ENCODE measurements at places on chromosomes 11 and 22.
A peak's percentile ranks its signal among the peaks of the same experiment; 100 is the strongest.

- DNase-seq = no peak
Observed at GRCh38 chr22:41458161-41458728, 10.2 kb downstream of the PHF5A start.

DNA sequence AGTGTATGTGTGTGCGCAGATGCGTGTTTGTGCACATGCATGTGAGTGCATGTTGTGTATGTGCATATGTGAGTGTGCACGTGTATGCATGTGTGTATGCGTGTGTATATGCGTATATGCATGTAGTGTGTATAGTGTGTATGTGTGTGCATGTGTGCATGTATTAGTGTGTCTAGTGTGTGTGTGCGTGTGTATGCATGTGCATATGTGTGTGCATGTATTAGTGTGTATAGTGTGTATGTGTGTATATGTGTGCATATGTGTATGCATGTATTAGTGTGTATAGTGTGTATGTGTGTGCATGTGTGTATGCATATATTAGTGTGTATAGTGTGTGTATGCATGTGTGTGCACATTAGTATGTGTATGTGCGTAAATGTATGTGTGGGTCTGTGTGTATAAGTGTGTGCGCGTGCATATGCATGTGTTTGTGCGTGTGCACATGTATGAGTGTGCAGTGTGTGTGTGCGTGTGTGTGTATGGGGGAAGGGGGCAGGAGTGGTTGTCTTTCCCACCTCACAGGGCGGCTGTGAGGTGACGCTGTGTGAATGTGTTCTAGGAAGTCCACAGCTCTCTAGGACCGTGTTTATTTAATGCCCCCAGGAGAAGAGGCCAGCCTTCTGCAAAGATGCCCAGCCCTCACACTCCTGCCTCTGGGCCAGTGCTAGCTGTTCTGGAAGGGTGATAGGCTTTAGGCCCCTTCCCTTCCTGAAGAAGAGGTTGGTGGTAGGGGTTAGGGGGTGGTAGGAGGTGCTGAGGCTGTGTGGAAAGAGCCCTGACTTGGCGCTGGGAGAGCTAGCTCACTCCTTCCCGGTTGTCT lies 114.6 kb downstream of the CEP164 start:
- no peak for DNase-seq

GRCh38 chr22:47116426-47117341 lies 354.2 kb downstream of the TBC1D22A start:
- DNase-seq = no peak

DNA sequence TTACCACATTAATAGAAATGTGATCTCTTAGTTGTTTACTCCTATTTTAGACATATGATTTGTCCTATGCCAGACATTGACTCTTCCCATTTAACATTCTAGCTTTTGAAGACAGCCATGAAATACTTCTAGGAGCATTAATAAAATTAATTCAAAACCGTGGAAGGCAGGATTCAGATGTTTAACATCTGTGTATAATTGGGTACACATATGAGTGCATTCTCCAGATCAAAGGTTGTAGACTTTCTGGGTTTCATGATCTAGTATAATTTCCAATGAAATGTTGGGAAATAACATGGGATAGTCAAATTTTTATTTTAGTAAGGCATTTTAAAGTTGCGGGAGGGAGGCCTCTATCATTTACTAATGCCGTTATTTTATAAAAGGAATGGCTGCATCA lies 35.2 kb upstream of the CCDC89 start:
- no peak for DNase-seq

GRCh38 chr11:126277780-126278179 lies 5.1 kb upstream of the TIRAP start:
- DNase-seq = no peak

- no peak for DNase-seq
Observed at GRCh38 chr11:119626871-119627270, 102.1 kb downstream of the NECTIN1 start.

DNA sequence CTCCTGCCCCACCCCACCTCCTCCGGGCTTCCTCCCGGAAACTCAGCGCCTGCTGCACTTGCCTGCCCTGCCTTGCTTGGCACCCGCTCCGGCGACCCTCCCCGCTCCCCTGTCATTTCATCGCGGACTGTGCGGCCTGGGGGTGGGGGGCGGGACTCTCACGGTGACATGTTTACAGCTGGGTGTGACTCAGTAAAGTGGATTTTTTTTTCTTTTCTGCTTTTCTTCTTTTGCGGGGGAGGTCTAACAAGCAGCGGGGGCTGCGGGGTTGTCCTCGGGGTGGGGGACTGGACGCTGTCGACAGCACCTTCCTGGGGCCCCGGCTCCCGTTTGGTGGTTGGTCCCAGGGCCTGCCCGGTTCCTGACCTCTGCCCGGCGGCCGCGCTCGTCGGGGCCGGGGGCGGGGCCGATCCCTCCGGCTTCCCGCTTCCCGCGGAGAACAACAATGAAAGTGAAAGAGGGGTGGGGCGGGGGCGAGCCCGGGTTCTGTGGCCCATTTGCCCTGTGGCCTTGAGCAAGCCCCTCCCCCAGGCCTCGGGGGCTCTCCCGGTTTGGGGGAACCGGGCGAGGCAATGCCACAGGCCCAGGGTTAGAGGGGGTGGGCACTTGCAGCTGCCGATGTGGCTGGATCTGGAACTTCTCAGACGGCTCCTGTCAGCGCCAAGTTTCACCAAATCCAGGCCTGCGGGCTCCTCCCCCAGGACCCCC lies 975 bp upstream of the MDK start:
- no peak for DNase-seq

GRCh38 chr11:58617976-58618557 lies 4.4 kb upstream of the CNTF start:
- no peak for DNase-seq

DNA sequence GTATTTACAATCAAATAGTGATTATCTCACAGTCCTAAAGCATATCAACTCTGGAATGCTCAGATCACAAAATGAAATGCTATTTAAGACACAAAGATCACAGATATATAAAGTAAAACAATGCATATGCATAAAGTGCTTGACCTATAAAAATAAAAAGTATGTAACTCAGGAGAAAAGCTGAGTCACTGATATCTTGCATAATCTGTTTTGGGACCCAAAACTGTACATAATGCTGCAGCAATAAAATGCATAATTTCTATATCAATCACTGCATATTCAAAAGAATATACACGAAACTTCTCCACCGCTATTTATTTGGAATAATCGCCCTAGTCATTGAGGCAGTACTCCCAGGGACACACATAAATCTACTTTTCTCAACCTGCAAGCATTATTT lies 34.9 kb upstream of the GRIA4 start:
- no peak for DNase-seq

DNA sequence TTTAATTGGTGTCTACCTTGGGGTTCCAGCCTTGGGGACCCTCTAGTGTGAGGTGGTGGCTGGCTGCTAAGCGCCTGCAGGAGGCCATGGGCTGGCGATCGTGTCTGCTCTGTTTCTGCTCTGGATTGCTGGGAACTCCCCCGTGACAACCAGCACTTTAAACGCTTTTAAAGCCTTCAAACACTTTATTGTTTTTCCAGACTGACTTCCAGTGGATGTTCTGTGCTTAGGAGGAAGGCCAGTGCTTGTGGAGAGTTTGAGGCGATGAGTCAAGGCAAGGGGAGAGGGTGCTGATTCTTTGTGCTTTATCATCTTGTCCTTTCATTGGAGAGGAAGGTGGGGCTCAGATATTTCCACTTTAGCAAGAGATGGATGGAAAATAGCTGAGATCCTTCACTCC lies 81.6 kb downstream of the FLI1 start:
- DNase-seq = no peak

DNA sequence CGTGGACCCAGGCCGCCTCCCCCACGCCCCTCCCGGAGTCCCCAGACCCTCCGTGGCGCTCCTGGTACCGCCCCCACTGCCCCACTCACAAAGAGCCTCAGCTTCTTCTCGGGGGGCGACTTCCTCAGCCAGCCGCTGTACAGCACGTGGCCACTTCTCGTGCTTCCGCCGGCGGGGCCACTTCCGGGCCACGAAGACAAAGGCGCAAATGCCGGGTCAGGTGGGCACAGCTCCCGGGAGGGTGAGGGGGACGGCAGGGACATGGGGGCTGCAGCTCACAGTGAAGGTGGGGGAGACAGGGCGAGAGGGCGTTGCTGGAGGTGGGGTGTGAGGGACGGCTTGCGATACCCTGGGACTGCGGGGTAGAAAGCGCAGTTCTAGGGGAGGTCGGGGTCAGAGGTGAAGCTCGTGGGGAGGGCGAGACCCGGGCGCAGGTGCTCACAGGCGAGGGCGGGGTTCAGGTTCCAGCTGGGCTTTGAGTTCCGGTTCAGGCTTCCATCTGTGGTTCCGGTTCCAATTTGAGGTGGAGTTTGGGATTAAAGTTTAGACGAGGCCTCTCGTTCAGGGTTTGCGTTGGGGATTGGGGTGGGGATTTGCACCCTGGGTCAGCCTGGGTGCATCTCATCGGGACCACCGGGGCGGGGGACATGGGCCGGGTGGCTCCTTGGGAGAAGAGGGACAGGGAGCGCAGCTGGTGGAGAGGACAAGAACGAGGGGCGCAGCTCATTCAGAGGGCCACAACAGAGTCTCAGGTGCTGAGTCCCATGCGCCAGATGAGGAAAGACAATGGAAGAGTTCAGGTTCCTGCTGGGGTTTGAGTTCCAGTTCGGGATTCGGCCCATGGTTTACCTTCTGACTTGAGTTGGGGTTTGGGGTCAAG lies at the start of gene GAB4:
TSS of gene GAB4 (minus strand) at position 371 of the 880 bp plus-strand sequence. CDS start at position 263, 108 bp downstream.
- DNase-seq = no peak

GRCh38 chr11:118438314-118438931 lies 2.1 kb downstream of the KMT2A start:
- DNase-seq = peak; percentile 71

- no peak for DNase-seq
Observed at GRCh38 chr22:48577014-48577690, 1250.5 kb downstream of the BRD1 start.

GRCh38 chr11:40285558-40285957 lies 1173.9 kb downstream of the LRRC4C start:
- no peak for DNase-seq

DNA sequence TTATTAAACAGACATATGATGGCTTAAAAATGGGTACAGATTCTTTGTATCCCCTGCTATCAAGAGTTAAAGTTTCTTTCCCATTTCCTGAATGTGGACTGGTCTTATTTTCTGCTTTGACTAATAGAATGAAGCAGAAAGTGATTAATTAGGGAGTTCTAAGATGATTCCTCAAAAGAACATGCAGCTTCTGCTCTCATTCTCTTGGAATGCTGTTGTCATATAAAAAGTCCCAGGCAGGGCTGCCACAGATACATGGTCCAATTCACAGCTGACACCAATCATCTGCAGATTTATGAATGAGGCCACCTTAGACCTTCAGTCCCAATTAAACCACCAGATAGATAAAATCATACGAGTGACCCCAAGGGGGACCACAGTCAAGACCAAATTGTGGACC lies 844.5 kb upstream of the RAG2 start:
- DNase-seq = peak; percentile 86

DNA sequence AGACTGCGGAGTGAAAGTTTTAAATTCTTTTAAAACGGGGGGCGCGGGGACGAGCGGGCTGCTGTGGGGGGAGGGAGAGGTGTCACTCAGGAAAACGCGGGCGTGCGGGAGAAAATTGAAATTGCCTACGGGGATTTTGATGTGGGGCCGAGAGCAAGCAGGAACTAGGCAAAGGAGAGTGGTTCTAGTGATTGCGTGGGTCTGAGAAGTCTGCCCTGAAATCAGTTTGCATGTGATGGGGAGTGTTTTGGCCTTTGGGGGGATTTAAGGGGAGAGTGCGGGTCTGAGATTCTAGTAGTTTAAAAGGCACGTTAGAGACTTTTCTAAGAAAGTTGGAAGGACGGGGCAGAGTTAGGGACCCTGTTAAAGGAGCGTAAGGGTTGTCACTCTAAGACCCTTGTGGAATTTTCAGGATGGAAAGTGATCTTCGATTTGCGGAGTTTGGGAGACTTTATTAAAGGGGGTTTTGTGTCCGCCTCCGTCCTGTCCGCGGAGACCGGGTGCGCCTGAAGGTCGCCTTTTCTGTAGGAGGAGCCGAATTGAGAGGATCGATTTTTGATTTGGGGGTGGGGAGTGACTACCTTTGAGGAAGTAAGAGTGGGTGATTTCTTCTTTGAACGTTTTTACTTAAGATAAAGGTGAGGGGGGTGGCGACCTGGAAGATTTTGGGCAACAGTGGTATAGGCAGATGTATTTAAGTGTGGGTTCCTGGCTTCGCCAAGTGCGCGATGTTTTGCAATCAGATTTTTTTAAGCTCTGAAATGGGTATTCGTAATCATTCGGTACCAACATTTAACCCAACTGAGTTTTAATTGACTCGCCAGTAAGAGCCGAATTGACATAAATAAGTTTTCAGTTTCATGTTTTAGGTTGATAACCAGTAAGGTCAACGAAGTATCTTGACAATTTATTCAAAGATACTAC lies 1.1 kb downstream of the EED start:
- peak; percentile 13 for DNase-seq

GRCh38 chr11:30133281-30133680 lies 97.5 kb upstream of the FSHB start:
- DNase-seq = no peak

DNA sequence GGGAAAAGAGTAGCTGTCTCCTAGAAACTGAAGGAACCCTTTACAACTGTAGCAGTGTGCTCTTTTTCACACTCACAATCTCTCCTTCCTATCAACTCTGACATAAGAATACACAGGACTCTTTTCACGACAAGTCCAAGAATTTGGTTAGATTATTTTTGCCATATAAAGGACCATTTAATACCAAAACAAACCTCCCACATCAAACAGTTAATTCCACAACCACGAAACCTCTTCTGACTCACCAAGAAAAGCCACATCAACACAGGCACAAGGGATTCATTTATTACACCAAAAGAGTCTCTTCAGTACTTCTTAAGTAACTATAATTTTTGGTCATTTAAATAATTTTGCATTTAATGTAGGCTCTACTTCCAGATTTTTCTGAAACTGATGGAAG lies 222.6 kb upstream of the PITPNB start:
- peak; percentile 57 for DNase-seq

DNA sequence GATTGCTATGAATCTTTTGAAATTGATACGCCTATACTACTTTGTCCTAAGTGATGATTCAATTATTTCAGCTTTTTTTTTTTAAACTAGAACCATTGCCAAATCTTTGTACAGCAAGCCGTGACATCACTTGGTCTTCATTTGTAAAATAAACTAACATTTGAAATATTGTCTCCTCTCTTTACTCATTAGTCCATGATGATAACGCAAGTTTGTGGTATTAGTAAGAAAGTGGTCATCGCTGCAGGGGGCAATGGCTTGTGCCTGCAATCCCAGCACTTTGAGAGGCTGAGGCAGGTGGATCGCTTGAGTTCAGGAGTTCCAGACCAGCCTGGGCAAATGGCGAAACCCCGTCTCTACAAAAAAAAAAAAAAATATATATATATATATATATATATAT lies 12.9 kb upstream of the ARHGAP42 start:
- DNase-seq = no peak

DNA sequence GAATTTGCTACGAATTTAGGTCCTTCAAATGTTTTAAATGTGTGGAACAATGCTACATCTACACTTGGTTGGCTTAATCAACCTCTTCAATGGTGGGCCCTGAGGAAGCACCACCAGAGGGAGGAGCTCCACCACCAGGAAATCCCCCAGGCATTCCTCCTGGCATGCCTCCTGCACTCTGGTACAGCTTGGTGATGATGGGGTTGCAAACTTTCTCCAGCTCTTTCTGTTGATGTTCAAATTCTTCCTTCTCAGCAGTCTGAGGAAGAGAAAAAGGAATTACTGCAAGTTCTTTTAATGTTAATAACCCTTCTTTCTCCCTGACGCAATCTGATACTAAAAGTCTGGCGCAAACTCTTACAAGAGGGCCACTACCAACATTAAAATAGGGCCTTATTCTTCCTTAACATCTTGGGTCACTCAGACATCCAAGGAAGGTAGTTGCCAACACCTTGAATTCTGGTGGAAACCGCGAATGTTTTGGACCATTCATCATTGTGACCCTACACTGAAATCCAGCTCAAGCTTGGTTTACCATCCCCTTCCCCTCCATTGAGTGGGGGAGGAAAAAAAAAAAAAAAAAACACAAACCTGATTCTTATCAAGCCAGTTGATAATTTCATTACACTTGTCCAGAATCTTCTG lies 4.2 kb downstream of the HSPA8 start:
- peak; percentile 16 for DNase-seq

Data from kidney tubule cell (primary cell).